ENCODE measurements at places on chromosomes 7 and 10.

DNA sequence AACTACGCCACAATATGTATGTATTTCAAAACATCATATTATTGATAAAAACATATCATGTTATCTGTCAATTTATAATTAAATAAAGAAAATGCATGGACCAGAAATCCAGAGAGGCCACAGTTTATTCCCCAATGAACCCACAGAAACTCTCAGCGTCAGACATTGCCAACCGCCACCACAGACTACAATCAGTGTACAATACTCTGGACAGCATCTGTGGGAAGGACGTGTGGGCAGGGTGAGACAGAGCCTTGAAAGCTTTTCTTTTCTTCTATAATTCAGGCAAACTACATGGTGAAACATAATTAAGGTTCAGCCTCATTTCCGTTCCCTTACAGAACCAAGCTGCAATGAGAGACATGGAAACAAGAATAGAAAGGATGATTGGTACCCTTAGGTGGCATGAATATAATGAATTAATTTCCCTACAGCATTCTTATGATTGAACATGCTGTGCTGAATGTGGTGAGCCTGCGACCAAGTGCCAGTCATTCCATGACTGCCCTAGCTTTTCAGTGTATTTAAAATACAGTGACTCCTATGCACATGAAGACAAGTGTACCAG lies 909.3 kb downstream of the SORCS1 start:
- no peak for DNase-seq

DNA sequence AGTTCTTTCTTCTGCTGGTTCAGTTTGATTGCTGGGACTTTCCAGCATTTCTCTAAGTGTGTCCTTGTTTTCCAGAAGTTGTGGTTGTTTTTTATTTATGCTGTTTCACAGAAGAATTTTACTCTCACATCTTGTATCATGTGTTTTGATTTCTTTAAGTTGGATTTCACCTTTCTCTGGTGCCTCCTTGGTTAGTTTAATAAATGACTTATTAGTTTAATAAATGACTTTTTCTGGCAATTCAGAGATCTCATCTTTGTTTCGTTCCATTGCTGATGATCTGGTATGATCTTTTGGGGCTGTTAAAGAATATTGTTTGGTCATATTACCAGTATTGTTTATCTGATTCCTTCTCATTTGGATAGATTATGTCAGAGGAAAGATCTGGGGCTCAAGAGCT lies 59.8 kb upstream of the CYP2C9 start:
- no peak for DNase-seq

- DNase-seq: no peak
Observed at GRCh38 chr10:125768219-125768855, 7.3 kb downstream of the MMP21 start.

- no peak for DNase-seq
Observed at GRCh38 chr10:22615819-22616499, 98.4 kb downstream of the PIP4K2A start.

DNA sequence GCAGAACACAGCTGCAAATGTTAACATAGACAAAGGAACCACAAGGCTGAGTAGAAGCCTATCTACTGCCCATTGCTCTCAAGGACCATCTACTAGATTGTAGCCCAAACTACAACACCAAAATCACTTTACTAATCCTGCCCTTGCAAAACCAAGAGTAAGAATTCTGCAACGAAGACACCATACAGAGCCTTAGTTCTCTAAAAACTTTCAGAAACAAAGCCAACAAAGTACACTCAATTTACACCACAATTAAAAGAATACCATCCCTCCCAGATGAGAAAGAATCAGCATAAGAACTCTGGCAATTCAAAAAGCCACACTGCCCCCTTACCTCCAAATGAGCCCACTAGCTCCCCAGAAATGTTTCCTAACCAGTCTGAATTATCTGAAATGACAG lies 294.3 kb downstream of the CTNNA3 start:
- no peak for DNase-seq

- DNase-seq: no peak
Observed at GRCh38 chr7:146076344-146076743, 40.3 kb upstream of the CNTNAP2 start.

DNA sequence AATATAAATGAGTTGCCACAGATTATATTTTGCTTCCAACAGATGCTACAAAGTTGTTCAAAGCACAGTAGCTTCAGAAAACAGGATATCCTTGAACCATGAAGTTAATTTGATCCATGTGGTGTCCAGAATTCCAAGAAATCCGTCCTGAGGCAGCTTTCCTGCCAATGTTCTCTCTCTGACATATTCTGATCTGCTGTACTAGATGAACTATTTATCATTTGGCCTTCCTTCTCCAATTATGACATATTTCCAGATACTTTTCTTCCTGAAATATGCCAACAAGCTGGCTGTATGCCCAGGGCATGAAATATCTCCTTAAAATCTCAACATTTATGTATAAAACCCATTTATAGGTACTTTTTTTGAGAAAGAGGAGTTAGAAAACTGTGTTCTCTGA lies 141.1 kb downstream of the SPAG6 start:
- no peak for DNase-seq

- DNase-seq: no peak
Observed at GRCh38 chr7:123460616-123461015, 73.8 kb downstream of the IQUB start.

DNA sequence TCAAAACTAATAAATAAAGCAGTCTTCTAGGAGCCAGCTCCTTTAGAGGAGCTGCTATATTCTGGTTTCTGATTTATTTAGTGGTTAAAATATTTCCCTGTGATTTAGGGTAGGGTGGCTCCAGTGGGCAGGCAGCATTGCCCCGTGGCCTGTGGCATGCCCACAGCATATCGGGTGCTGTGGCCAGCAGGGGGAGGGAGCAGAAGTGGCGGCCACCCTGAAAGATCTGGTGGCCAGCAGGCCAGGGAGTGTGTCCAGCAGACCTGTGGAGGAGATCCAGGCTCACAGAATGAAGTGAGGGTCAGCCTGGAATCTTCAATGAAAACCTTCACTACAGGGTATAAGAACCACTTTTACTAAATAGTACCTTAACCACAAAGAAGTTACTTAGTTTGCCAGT lies 189.2 kb downstream of the TAX1BP1 start:
- DNase-seq: no peak

GRCh38 chr10:77428691-77429395 lies 208.8 kb downstream of the KCNMA1 start:
- no peak for DNase-seq

- DNase-seq: no peak
Observed at GRCh38 chr10:110837418-110838171, 34.1 kb upstream of the PDCD4 start.

- no peak for DNase-seq
Observed at GRCh38 chr7:84686373-84686772, 491.8 kb upstream of the SEMA3A start.

DNA sequence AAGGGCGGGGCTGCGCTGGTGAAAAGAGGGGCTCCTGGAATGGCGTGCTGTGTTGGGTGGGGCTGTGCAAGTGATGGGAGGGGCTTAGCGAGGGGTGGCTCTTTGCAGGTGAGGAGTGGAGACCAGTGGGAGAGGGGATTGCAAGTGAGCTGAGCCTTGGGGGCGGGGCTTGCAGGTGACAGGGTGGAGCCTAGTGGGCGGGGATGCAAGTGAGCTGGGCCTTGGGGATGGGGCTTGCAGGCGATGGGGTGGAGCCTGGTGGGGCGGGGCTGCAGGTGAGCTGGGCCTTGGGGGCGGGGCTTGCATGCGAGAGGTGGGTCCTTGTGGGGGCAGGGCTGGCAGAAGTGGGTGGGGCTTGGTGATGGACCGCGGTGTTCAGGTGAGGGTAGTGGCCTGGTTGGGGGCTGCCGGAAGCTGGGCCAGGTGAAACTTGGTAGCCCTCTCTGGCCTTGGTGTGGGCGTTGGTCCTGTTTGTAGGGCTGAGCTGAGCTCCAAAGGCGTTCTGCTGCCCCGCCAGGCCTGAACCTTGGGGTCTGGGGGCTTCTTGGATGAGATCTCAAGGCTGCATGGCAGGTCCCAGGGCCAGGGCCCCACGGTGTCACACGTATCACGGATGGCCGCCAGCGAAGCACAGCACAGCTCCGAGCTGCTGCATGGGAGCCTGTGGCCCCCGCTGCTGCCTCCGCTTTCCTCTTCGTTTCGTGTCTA lies 743 bp upstream of the PITRM1 start:
- DNase-seq: peak; percentile 91

DNA sequence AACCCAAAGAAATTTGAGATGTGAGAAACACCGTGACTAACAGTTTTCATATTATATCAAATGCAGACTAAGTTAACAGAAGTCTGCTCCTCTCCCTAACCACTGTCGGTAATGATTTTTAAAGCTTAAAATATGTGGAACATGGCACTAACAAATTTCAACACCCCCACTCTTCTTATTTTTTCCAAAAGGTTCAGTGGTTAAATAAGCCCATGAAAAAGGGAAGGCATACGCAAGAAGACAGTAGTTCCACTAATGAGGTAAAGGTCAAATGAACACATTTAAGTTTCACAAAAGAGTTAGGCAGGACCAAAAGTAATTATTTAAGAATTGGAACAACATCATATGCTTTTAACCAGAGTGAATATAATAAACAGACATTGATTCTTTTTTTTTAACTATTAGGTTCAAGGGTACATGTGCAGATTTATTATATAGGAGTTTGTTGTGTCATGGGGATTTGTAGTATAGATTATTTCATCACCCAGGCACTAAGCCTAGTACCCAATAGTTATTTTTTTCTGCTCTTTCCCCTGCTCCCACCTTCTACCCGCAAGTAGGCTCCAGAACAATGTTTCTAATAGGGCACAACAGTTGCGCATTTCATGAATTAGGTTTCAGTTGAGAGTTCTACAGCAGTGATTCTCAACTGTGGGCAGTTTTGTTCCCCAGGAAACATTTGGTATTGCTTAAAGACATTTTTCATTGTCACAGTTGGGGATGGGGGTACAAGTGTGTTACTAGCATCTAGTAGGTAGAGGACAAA lies 79.9 kb downstream of the HBP1 start:
- DNase-seq: no peak

DNA sequence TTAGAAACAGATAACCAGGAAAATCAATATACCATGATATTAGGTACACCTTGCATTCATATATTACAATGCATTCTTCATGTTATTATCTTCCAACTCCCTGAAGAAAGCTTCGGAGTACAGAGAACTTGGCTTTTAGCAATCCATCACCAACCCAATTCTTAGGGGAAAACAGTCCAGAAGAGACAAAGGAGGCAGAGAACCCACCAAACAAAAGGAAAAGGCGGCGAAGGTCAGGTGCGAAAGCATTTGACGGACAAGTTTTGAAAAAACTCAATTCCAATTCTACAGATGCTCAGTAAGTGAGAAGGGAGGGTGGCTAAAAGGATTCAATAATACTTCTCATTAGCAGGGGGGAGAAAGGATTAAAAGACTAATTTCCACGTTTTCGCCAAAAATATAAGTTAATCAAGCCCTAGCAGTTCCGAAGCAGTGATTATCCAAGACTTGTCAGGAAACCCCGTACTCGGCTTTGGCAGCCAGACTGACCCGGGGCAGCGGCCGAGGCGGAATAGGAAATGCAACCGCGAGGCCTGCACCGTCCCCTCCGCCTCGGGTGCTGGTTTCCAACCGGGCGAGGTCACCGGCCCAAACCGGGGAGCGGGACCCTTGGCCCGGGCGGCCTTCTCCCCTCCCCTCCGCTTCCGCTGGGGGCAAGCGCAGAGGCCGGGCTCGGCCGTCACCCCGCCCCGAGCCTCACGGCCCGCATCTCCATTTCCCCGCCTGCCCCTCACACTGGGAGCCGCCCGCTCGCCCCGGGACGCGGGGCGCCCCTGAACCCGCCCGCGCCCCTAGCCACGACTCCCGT lies 747 bp downstream of the GDI2 start:
- peak; percentile 75 for DNase-seq

DNA sequence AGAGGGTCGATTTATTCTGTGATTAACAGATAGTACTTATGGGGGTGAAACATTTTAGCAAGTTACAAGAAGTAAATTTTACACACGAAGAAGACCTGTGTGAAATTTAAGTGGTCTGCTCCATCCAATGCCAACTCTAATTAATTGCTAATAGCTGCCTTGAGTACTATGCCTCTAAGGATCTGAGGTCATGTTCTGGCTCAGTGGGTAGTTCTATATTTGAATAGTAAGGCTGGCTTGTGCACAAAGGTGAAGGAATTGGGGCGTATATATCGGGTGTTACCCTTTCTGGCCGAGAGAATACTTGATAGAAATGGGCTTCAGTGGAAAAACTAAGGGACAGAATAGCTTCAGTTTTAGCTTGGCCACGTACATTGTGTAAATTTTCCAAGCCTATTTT lies 345.2 kb upstream of the ANKRD30A start:
- DNase-seq: no peak

DNA sequence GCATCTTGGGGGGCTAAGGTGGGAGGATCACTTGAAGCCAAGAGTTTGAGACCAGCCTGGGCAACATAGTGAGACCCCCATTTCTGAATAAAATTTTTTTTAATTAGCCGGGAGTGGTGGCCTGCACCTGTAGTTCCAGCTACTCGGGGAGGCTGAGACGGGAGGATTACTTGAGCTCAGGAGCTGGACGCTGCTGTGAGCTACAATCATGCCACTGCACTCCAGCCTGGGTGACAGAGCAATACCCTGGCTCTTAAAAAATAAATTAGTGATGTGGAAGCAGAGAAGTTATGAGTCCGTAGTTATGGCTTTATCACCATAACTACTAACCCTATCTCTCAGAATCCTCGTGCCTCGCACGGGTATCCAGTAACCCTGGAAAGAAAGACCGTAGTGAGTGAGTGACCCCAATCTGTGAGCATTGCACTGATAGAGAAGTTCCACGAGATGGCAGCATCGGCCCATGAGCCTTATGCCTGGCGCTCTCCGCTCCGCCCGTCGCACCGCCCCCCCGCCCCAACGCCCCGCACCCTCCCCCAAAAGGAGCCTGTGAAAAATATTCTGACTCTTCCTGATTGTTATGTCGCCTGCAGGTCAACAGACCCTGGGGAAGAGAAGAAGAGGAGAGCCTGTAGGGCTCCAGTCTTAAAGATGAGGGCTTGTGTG lies 4.9 kb upstream of the SLC29A3 start:
- DNase-seq: peak; percentile 79

- no peak for DNase-seq
Observed at GRCh38 chr7:46838463-46838862, 743.4 kb downstream of the TNS3 start.

DNA sequence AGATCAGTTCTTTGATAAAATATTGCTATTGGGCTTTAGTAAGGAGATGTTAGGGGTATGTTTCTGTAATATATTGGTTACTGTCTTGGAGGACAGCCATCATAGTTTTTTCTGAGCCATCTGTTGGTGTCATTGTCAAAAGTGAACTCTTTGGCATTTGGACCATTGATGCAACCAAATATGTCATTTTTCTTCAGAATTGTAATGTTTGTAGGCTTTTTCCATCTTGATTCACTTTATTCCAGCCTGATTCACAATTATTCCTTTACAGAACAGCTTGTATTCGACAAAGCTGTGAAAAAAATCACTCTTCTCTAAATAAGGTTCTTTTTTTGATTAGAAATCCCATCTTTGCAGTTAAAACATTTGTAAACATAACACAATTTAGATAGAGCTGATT lies 37.4 kb downstream of the SMNDC1 start:
- no peak for DNase-seq

GRCh38 chr7:148699782-148700629 lies 1.3 kb downstream of the CUL1 start:
- DNase-seq: no peak

GRCh38 chr10:112374724-112375541 lies 1.0 kb downstream of the ACSL5 start:
- DNase-seq: no peak
